ENCODE measurements at places on chromosomes 1 and 21. TPM values are rescaled to one million over a fixed set of nuclear protein-coding genes. Genes with fewer than 3 reads are reported as not detected.

GRCh38 chr1:119163396-119163795 is 22.9 kb upstream of the WARS2 start:
- DNase-seq, result no peak

DNA sequence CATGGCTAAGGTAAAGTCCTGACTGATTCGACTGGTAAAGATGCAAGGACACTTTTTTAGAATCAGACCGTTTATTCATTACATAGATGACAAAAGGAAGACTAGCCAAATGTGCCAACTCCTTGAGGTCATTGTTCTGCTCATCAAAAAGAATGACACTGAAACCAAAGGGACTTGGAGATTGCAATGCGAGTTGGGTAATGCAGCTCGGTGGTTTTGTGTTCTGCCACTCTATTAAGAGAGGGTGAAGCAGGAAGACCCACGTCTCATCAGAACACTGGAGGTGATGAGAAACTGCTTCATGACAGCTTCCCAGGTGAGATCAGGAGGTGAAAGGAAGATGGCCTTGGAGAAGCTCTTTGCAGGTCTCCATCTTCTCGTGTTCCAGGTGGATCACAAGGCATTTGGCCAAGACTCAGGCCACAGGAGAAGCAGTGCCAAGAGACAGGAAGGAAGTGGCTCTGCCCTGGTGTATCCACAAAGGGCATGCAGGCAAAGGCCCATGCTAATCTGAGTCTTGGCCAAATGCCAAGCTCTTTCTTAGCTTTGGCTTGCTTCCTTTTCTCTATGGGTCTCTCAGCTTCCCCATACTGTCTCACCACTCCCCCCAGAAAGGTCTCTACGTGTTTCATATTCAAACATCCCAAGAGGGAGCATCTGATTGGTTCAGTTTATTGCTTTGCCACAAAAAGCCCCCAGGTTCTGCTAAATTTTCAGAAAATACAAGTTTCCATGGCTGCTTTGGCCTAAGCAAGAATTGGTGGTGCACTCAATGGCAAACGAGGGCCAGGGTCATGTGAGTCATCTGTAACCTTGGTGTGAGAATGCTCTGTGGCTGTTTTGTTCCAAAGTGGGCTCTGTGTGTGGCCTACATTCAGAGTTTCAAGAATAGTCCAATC is 5.7 kb upstream of the CCT8 start:
- DNase-seq, result peak; percentile 66

SAMD11 gene
- total RNA-seq, result not detected

DNA sequence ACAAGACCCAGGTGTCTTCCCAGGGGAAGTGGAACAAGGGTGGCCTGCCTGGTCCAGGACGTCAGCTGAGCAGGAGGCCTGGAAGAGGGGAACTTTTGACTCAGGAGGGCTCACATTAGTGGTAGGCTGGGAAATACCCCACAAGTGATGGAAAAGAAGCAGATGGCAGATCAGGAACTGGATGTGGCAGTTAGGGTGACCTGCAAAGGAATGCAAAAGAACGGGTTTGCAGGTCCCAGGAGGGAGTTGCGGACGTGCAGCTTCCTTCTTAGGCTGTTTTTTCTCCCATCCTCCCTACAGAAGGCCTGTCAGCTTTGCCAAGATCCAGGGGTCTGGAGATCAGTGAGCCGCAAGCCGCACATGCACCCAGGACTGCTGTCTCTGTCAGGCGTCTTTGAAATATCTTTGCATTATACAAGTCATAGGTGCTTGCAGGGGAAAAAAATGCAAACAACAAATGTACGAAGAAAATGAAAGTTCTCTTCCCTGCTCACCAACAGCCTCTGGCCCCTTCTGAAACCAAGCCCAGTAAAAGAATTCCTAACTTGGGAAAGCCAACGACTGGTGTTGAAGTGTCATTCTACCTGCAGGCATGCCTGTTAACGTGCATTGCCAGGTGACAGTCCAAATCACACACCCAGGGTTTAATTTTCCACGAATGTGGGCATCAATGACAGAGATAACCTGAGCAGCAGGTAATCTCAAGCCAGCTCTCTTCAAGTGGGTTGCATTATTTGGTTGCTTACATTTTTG is 34.4 kb downstream of the NENF start:
- no peak for DNase-seq

TAL1 gene
- not detected for total RNA-seq

OR6K3 gene
- total RNA-seq, result not detected

MANEAL gene
- 20.0 TPM for total RNA-seq

PLEKHG5 gene
- 1.7 TPM for total RNA-seq
